Hematopoietic multipotent progenitor cell treated with erythropoietin and hydrocortisone succinate and interleukin-3 and kit ligand, for 6 days (in vitro differentiated cells): ENCODE measurements at places on chromosomes 3 and 15.
A peak's percentile ranks its signal among the peaks of the same experiment; 100 is the strongest.

DNA sequence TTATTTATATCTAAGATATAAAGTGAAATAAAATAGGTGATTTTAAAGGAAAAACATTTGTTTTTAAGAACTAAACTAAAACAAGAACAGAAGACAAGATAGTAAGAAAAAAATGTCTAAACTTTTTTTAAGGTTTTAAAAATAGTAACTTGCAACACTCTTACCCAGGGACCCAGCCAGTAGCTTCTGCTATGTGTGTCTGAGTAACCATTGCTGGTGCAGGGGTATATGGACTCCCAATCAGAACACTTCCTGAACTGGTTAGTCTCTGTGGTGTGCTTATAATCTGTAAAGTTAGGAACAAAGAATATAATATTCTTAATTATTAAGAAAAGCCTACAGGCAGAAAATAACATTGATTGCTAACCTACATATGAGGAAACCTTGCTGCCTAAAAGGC, 118.4 kb downstream of the ATP1B3 start:
- DNase-seq = no peak

DNA sequence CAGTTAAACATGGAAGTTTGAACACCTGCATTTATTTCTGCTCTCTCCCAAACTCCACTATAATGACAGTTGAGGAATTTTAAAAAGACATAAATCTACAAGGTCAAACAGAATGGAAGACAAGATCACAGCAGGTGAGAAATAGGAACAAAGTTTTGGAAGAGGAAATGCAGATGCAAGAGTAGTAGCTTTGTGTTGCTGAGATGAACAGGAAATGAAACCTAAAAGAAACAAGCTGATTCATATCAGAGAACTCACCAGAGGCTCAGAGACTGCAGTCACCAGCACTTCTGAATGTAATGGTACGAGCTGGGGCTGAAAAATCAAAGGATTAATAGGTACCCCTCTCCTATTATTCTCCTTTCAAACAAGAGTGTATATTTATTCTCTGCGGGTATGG, 459.9 kb downstream of the RAP2B start:
- no peak for DNase-seq

- no peak for DNase-seq
Observed at GRCh38 chr3:125035217-125035616, 20.6 kb downstream of the HEG1 start.

DNA sequence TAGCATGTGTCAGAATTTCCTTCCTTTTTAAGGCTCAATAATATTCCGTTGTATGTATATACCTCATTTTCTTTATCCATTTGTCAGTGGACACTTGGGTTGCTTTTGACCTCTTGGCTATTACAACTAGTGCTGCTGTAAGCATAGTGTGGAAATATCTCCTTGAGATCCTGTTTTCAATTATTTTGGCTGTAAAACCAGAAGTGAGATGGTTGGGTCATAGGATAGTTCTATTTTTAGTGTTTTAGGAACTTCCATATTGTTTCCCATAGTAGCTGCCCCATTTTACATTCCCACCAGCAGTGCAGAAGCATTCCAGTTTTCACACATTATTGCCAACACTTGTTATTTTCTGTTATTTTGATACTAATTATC, 70.4 kb upstream of the C15orf39 start:
- no peak for DNase-seq

- peak; percentile 92 for DNase-seq
Observed at GRCh38 chr15:22949074-22949547, 31.1 kb downstream of the CYFIP1 start.

DNA sequence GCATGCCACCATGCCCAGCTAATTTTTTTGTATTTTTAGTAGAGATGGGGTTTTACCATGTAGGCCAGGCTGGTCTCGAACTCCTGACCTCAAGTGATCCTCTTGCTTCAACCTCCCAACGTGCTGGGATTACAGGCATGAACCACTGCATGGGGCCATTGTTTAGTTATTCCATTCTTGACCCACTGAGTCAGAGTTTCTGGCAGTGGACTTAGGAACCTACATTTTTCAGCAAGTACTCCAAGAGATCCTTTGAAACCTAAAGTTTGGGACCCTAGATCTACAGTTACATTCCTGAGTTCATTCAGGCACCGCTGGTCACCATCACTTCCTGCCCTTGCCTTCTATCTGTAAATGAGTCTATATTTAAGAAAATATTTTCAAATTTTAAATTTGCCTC, 1.4 kb upstream of the TNFSF10 start:
- DNase-seq = no peak

GRCh38 chr3:129829640-129830039, 63.9 kb downstream of the TMCC1 start:
- peak; percentile 82 for DNase-seq

- no peak for DNase-seq
Observed at GRCh38 chr15:94535298-94536048, 304.1 kb downstream of the MCTP2 start.

- no peak for DNase-seq
Observed at GRCh38 chr15:80199869-80200268, 47.1 kb downstream of the FAH start.

DNA sequence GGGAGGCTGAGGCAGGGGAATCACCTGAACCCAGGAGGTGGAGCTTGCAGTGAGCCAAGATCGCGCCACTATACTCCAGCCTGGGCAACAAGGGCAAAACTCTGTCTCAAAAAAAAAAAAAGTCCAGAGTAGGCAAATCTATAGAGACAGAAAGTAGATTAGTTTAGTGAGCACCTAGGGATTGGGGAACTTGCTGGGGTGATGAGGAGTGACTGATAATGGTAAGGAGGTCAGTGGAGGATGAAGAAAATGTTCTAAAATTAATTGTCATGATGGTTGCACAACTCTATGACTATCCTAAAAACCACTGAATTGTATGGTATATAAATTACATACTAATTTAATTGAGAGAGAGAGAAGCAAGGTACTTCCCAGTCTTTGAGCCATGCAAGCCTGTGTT, 27.8 kb upstream of the LYZL4 start:
- DNase-seq = no peak

- no peak for DNase-seq
Observed at GRCh38 chr3:72488738-72489035, 359.6 kb downstream of the SHQ1 start.

DNA sequence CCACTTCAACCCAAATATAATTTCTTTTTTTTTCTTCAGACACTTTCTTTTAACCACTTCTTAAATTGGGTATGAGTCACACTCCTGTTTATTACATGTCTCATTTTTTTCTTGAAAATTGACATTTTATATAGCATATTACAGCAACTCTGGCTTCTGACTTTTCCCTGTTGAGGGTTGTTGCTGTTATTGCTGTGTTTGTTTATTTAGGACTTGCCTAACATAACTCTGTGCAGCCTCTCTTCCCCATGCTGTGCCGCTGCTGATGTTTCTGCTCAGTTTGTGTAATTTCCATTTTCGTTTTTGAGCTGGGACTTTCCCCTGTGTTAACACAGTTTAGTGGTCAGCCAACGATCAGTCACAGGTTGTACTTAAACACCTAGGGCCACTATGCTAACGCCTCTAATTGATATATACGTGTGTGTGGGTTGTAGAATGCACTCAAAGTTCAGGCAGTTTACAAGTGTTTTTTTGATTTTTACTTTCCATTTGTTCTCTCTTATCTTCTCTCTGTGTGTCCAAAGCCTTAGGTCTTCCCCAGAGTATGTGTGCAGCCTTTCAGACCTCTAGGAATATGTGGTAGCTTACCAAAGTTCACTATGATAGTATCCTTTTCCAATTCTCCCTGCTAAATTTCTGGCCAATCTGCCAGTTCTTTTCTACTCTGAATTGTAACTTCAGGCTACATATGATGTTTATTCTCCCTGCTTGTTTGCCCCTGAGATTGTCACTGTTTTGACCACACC, 337.2 kb downstream of the ZBTB20 start:
- no peak for DNase-seq

DNA sequence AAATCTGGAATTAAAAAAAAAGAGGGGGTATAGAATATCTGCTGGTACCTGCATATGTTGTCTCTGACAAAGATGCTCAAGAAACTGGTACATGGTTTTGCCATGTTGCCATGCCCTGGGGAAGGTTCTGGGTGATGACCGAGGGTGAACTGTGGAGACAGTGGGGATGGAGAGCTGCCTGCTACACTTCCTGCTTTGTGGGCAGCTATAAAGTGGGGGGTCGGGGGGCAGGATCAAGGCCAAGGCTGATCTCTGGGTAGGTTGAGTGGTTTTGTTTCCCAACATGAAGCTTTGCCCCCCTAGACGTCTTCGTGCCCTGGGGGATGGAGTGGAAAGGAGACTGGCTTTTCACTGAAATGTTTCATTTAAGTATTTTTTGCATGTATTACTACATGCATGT, 74.6 kb downstream of the IQSEC1 start:
- no peak for DNase-seq

DNA sequence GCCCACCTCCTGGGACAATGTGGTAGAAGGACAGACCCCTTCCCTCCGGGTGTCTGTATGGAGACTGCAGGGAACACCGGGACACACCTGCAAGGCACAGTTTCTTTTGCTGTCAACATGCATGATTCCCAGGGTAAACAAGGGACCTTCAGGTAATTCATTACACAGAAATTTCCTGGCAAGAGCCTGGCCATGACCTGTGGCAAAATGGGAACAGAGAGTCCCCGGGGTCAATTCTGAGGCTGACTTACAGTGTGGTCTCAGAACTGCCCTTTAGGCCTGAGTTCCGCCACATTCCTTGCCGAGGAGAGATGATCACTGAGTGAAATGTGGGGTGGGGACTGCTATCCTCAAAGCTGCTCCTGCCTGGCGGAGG, 6.3 kb downstream of the STARD5 start:
- no peak for DNase-seq

GRCh38 chr3:107235928-107236315, 141.3 kb upstream of the CCDC54 start:
- DNase-seq = peak; percentile 90

DNA sequence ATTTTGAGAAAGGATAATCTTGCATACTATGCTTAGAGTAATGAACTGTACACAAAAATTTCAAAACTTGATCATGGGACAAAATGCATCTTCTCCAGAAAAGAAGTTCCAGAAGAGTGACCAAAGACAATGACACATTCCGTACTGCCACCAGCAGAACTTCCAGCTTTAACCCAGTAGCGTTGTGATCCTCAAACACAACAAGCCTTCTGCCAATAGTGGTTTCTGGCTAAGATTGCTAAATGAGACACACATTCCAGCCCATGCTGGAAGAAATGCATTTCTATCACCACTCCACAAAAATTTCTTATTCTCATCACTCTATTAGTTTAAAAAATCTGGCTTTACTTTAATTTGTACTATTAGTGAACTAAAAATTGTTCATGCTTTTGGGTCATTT, 334.9 kb downstream of the TBC1D5 start:
- no peak for DNase-seq

GRCh38 chr15:84003791-84004503, 231.6 kb upstream of the GOLGA6L4 start:
- no peak for DNase-seq

GRCh38 chr3:139677388-139678155, at the start of gene NMNAT3:
TSS of gene NMNAT3 (minus strand) at chr3:139677972. CDS start at chr3:139627724, 50,248 bp downstream.
- DNase-seq = peak; percentile 97

DNA sequence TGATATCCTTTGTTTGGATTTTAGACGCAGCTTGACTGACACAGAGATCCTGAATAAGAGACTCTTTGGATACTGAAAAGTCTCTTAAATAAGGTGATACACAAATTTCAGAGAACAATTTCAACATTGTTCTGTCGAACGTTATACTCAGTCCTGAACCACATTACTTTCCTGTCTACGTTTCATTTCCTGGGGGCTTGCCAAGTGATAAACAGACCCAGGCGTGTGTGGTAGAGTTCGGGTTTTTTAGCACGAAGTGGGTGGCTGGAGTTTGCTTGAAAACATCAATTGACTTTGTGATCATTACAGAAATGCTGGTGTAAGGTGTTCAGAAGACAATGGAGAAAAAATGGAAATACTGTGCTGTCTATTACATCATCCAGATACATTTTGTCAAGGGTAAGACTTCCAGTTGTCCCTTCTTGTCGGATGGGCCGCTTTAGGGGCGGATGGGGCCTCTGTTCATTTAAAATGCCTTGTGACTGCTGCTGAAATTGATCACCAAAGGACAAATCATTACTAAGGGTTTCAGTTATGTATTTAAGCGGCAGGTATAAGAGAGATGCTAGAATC, at the start of gene CD96:
CD96 (plus strand) TSS at position 287 of the 573 bp plus-strand sequence; CDS start at position 339, 52 bp downstream.
- peak; percentile 75 for DNase-seq
